Skin of body (tissue), 3 donors: ENCODE measurements at places on chromosomes 12 and 14. TPM values are rescaled to one million over a fixed set of nuclear protein-coding genes. Genes with fewer than 3 reads are reported as not detected.

IFNG-AS1 gene
- total RNA-seq, result 0.49 TPM

TUNAR gene
- total RNA-seq, result not detected

MYO1H gene
- 2.4 TPM for total RNA-seq

TM7SF3 gene
- 45.9 TPM for total RNA-seq

RNASE4 gene
- 31.1 TPM for total RNA-seq

FOXG1 gene
- total RNA-seq, result not detected

SDR9C7 gene
- 7.1 TPM for total RNA-seq
